Brain pericyte (primary cell): ENCODE measurements at places on chromosomes 12 and 14.

DNA sequence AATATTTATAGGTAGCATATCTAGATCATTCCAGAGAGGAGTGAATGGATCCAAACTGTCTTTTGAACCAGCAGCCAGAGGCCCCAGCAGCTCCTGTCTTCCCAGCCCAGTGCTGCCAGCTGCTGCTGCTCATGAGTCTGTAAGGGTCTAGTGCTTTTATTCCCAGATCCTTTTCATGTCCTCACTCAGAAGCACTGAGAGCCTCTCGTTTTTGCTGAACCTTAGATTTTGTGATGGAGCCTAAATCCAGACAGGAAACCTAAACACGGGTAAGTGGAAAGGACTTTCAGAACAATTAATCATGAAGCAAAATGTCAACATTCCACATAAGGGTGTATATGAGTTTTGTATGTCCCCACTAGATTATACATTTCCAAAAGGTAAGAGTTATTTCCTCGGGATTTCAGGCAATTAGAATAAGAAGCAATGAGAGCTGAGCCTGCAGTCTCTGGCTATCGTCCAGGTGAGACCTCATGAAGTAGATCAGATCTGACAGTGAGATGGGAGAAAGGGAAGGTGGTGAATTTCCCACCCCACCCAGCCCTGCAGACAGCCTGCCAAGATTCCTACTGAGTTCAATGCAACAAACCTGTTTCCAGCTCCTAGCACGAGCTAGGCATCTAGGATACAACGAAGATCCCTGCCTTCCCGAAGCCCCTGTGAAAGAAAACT, 84.4 kb downstream of the NINJ2 start:
- no peak for DNase-seq

DNA sequence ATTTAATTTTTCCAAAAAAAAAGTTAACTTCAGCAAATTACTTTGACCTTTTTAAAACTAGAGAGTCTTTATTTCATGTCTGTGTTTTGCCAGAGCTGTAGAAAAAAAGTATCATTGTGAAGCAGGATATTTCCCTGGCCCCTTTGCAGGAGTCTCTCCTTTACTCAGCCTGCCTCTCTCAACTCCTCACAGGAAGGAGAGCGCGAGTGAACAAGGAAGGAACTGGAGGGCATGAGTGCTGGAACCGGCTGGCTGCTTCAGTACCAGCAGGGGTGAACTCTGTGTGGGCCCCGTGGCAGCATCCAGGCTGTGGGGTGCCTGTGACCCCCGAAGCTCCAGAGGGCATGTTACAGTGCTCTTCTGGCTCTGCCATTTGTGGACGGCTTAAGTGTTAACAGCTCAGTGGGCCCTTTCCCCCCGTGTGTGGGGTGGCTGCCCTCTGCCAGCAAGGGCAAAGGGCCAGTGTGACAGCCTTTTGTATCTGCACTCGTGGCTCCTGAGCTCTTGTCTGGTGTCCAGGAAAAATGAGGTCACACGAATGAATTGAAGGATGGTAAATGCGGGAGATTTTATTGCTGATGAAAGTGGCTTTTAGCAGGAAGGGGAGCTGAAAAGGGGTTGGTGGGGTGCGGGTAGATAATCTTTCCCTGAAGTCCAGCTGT, 76.6 kb upstream of the KCNH3 start:
- no peak for DNase-seq

- DNase-seq, result no peak
Measured at GRCh38 chr14:105882626-105883025, 356.2 kb downstream of the TMEM121 start.

- no peak for DNase-seq
Measured at GRCh38 chr14:24634158-24634557, at the start of gene GZMB. Gene GZMB (minus strand): TSS chr14:24634190. CDS start chr14:24634160, 30 bp downstream.

DNA sequence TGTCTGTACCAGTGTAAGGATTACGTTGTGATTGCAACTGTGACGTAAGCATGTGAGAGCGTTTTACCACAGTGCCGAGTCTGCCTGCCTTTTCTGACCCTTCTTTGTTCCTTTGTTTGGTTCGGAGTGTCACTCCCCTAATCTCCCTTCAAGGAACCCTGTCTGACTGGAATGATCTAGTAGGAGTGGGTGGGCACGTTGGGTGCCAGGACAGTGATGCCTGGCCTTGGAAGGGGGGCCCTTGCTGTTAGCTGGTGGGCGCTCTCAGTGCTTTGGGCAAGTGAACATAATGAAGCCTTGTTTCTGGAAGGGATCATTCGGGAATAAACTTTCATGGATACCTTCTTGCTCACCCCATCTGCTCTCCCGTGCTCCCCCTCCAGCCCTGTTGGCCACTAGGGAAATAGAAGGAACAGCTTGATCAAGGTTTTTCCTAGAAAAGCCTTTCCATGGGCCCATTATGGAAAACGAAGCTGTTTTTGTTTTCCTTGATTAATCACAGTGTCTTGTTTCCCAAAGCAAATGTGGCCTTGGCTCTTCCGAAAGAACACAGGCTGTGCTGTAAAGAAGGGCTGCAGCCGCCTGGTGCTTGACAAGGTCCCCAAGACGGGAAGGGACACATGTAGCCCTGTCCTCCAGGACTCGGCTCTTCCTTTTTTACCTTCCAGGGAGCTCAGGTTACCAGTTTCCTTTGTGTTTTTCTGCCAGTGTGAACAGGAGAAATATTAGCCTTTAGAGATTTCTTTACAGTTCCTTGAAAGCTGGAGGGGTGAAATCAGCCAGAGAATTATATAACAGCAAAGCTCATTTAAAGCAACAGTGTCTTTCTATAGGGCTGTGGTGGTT, 215.5 kb downstream of the CRADD start:
- DNase-seq, result no peak

- DNase-seq, result no peak
Measured at GRCh38 chr12:13433768-13434167, 237.2 kb downstream of the EMP1 start.

DNA sequence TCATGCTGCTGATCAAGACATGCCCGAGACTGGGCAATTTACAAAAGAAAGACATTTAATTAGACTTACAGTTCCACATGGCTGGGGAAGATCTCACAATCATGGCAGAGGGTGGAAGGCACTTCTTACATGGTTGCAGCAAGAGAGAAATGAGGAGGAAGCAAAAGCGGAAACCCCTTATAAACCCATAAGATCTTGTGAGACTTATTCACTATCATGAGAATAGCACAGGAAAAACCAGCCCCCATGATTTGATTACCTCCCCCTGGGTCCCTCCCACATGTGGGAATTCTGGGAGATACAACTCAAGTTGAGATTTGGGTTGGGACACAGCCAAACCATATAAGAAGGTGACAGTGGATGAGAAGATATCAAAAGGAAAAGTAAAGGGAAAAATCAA, 78.4 kb downstream of the CATSPERB start:
- DNase-seq, result no peak

DNA sequence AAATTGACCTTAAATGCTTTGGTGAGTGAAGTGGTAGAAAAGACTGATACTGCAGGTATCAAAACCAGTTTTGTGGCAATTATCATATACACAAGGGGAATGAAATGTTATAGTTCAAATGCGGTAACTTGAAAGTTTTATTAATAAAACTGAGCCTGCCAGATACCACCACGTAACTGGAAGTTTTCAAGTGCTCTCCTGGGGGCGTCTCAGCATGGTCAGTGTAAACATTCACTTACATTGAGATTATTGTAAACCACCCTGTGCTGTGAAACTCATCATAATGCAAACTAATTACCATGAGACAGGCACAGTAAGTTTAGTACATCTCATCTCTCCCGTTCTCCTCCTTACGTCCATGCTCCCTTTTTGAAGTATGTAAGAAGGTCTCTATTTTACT, 280.7 kb upstream of the FAR2 start:
- no peak for DNase-seq

DNA sequence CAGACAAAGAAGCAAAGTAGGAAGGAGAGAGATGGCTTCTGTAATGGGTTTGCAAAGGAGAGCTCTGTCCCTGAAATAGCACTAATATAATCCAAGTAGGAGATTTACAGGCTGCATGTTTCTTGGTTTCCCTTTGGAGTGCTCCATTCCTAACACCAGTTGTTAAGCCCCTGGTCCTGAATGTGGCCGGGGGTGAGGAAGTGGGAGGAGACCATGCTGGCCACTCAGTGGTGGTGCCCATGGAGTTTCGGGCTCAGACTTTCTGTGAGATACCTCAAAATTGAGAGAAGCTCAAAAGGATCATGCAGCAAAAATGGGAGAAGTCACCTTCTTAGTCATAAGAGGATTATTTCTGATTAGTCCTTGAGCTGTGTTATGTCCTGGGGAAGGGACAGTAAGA, 88.5 kb downstream of the DAD1 start:
- no peak for DNase-seq

GRCh38 chr14:39875028-39875427, 442.8 kb upstream of the FBXO33 start:
- DNase-seq, result no peak

DNA sequence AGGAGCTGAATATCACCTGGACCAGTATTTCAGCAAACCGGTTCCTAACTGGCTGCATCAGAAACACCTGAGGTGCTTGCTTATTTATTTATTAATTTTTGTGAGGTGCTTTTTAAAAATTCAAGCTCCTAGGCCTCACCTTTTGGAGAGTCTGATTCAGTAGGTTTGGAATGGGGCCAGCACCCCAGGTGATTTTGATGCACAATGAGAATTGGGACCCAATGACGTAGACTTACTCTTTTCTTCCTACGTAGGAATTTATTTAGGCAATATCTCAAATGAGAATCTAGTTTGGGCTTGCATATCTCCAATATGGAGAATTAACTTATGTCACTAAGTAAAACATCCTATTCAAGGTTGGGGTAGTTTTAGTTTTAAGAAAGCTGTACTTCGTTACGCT, 7.3 kb downstream of the YEATS4 start:
- DNase-seq, result no peak

- DNase-seq, result no peak
Measured at GRCh38 chr12:114580306-114580705, 103.7 kb downstream of the TBX3 start.
